GM12892 (cell line): ENCODE measurements at places on chromosomes 16 and 17.

- DNase-seq, result no peak
Observed at GRCh38 chr16:11796227-11797165, 562 bp downstream of the ZC3H7A start.

DNA sequence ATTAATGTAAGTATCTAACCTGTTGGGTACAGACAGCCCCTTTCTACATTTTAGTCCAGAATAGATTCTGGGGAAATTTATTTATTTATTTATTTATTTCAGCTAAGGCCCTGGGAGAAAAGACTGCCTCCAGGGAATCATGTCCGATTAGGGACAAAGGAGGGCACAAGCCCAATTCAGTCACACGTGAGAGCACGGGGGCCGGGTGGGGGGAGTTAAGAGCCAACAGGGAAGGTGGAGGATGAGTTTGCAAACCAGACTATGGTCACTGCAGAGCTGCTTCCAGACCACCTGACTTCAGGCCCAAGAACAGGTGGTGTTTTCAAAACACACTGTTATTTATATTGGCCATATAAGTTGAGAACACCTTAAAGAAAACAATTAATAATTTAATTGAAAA lies 1.6 kb upstream of the ZFHX3 start:
- no peak for DNase-seq

- DNase-seq, result no peak
Observed at GRCh38 chr16:86663685-86664521, 85.6 kb downstream of the FOXL1 start.

- DNase-seq, result no peak
Observed at GRCh38 chr17:48385319-48385718, 44.7 kb downstream of the SKAP1 start.

DNA sequence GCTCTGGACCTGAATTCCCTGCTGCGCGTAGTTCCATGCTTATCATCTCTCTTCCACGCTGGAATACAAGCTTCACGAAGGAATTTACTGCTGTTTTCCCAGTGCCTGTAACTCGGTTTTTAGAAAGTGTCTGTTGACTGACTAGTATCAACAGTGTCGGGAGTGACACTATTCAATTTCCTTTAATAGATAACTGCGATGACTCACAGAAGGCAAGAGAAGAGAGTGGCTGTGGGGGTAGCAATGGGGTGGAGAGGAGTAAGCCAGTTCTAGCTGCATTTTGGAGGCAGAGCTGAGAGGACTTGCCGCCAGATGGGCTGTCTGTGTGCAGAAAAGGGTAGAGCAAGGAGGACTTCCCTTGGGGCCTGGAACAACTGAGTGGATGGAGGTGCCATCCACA lies 25.2 kb downstream of the B4GALNT2 start:
- DNase-seq, result no peak

GRCh38 chr17:10757647-10758046 lies 27.8 kb upstream of the TMEM220 start:
- no peak for DNase-seq

DNA sequence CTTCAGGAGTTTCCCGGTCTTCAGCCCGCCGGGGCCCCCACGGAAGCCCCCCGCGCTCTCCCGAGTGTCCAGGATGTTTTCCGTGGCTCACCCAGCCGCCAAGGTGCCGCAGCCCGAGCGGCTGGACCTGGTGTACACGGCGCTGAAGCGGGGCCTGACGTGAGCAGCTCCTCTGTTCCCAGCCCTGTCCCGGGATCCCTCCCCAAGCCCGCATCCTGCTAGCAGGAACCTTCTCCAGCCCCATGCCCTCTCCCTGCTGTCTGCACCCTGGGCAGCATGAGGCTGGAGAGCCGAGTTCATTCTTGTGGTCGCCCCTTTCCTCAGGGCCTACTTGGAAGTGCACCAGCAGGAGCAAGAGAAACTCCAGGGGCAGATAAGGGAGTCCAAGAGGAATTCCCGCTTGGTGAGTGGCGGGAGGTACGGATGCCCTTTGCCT lies 10.1 kb downstream of the RIPOR1 start:
- DNase-seq, result no peak

DNA sequence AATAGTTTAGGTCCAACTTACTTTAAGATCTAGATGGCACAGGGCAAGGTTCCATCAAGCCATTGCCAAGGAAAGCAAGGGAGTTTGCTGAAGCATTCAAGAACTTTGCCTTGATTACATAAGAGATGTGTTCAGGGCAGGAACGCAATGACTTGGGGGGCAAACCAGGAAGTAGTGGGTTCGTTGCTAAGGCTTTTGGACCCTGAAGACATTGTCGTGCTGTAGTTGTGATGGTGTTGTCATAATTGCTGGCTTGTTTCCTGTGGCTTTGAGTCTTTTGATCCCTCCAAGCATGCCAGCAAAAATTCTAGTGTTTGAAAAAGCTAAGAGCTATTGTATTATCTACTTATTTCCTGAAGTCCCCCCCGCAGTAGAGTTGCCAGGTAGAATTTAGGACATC lies 70.7 kb upstream of the HNF1B start:
- DNase-seq, result no peak

DNA sequence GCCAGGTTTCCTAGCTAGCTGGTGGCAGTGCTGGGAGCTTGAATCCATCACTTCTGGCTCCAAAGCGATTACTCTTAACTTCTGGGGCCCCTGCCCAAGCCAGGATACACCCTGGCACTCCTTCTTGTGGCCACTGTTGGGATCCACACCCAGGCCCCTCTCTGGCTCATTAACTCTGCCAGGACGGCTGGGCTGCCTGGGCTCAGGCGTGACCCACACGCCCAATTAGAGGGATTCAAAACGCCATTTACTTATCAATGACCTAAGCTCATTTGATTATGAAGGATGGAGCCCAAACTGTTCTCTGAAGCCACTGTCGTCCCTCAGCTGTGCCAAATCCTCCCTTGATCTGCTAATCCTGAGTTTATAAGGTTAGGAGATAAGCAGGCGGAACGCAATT lies 79.7 kb upstream of the BRD7 start:
- no peak for DNase-seq

DNA sequence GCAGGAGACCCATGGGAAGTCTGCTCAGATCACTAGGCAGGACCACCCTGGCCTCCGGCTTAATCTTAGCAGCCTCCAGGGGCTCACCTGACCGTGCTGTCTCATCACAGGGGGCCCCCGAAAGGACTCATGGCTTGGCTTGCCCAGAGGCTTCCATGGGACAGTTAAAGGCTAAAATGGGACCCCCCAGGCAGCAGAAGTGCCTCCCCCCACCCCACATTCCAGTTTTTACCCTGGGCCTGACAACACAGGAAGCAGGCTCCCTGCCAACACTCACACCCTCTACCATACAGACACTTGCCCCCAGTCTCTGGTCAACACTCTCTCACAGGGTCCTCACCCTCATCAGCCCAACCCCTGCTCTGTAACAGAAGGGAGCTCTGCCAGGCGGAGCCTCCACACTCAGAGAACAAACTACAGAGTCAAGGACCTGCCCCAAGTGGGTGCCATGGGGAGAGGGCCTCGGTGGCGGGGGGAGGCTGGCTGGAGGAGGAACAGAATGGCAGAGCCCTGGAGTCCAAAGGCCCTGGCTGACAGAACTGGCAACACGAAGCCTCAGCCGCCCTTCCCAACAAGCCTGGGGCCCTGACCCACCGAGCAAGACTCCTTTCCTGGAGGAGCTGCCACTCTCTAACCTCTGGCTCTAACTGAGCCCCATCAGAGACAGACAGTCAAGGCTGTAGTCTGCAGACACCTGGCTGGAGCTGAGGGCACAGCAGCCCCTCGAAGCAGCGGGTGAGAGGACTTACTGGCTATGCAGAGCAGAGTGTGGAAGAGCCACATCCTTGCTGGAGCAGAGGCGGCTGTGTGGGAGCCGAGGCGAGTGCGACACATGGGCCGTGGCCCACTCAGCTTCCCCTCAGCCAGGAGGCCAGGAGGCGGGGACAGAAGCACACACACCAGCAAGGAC lies at the start of gene ITGAE:
ITGAE (minus strand) TSS at position 827 of the 910 bp plus-strand sequence; CDS start at position 783, 44 bp downstream.
- DNase-seq, result no peak

- DNase-seq, result no peak
Observed at GRCh38 chr17:74337834-74338500, 11.9 kb downstream of the KIF19 start.

GRCh38 chr17:65183736-65184135 lies 46.6 kb downstream of the RGS9 start:
- DNase-seq, result no peak

DNA sequence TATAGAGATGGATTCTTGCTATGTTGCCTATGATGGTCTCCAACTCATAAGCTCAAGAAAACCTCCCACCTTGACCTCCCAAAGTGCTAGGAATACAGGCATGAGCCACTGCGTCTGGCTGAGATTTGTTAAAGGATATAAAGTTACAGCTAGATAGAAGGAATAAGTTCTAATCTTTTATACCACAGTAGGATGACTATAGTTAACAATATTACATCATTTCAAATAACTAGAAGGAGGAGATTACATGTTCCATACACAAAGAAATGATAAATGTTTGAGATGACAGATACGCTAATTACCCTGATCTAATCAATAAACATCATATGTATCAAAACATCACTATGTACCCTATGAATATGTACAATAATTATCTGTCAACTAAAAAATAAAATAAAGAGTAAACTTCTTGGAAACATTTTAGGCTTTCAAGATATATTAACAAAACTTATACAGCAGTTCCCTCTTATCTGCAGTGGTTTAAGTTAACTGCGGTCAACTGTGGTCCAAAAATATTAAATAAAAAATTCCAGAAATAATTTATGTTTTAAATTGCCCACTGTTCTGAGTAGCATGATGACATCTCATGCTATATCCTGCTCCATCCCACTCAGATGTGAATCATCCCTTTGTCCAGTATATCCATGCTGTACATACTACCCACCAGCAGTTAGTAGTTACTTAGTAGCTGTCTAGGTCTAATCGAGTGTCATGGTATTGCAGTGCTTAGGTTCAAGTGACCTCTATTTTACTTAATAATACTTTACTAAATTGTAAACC lies 129.2 kb upstream of the NACA2 start:
- DNase-seq, result no peak

DNA sequence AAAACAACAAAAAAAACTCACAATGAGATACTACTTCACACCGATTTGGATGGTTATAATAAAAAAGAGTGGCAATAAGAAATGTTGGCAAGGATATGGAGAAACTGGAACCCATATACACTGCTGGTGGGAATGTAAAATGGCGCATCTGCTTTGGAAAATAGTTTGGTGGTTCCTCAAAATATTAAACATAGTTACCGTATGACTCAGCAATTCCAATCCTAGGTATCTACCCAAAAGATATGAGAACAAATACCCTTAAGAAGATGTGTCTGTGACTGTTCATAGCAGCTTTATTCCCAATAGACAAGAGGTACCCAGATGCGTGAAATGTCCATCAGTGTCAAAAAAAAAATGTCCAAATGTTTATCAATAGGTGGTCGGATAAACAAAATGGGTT lies 7.2 kb downstream of the CPPED1 start:
- DNase-seq, result no peak

DNA sequence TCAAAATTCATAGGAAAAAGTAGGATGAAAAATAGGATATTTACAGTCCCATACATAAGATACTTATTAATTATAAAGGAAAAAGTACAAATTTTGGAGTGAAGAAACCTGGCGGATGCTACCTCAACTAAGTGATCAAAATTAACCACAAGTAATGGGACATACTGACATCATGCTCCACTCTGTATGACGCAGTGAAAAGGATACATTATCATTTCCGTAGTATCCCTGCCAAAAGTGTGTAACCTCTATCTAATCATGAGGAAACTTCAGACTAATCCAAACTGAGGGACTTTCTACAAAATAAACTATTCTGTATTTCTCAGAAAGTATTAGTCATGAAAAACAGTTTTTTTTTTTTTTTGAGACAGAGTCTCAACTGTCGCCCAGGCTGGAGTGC lies 60.5 kb downstream of the TRIM37 start:
- DNase-seq, result no peak

GRCh38 chr16:62738666-62739460 lies 702.6 kb upstream of the CDH8 start:
- DNase-seq, result no peak

- no peak for DNase-seq
Observed at GRCh38 chr16:75062135-75062975, 54.2 kb downstream of the LDHD start.

DNA sequence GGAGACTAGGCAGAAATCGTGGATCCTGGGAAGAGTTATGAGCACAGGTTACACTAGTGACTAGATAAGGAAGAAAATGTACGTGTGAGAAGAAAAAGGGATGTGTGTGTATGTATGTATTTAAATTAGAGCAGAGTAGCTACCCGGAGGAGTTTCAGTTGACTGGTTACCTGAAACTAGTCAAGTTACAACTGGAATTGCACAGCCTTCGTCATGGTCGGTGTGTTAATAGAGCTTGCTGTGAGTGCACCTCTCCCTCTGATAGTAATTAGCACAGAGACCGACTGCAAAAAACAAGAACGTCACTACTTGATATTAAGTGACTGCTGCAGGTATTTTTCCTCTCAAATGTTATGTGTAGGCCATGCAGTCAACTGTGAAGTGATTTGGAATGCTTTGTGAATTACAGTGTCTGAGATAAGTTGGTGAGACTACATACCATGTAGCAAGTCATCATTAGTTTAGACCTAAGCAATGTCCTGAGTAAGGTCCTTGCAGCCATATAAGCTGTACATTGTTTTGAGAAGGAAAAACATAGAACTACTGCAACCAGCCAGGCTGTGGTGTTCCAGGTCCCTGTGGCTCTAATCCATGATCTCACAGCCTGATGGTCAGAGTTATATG lies 95.7 kb downstream of the WNT3 start:
- DNase-seq, result no peak

DNA sequence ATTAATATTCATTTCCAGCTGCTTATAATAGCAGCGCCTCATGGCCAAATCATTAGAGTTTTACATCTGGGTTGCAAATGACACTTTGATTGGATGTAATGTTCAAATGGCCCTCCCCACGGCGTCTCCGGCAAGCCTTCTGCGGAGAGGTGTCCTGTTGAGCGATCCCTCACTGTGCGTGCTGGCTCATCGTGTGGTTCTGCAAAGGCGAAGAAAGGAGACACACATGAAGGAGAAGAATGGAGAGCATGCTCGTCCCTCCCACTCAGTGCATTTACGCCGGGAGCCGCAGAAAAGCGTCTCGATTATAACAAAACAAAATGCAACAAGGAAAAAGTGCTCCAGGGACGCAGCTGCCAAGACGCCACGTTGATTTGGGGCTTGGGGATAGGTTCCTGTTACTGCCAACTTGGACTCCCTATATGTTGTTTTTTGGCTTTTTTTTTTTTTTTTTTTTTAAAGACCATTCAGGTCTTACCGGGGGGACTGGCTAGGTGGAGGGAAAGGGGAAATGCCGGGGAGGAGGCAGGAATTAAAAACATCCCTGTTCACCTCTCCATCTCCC lies 117.6 kb downstream of the C16orf78 start:
- no peak for DNase-seq

DNA sequence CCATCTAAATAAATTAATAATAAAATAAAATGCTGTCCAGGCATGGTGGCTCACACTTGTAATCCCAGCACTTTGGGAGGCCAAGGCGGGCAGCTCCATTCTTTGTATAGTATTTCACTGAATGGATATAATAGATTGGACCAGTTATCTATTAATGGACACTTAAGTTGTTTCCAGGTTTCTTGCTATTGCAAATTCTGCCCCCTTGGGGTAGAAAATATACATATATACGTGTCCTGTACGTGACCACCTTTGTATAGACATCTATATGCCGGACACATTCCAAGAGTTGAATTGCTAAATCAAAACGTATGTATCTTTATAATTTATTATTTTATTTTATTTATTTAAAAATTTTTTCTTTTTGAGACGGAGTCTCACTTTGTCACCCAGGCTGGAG lies 3.9 kb upstream of the EXOC7 start:
- DNase-seq, result no peak
